ENCODE measurements at places on chromosomes 1 and 21.

DNA sequence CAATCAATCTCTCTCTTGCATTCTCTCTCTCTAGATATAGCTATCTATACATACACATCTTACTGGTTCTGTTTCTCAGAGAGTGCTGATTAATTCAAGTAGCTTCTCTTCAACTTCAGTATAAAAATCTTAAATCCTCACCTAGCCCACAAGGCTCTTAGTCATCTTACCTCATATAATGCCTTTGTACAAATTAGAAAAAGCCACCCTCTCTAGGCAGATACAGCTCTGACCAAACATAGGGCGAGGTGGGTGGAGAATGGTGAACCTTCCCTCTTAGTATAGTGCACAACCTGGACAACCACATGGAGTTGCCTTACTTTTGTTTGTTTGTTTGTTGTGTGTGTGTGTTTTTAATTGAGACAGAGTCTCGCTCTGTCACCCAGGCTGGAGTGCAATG is 5.1 kb upstream of the INAVA start:
- no peak for DNase-seq

DNA sequence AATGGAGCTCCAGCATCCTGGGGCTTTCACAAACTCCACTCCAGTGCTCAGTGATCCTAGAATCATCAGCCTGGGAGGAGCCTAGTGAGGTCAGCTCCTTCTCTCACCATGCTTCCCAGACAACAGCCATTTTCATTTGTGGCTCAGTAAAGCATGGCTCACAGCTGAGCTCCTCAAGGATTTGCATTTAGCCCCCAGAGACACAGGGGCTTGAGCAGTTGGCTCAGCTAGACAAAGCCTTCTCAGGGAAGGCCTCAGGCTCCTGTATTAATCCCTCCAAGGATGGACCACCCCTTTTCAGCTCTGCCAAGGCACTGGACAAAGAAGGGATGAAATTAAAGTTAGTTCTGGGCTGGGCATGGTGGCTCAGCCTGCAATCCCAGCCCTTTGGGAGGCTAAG is 39.5 kb downstream of the ERI3 start:
- no peak for DNase-seq

- DNase-seq, result no peak
Measured at GRCh38 chr1:38440402-38440801, 393.8 kb upstream of the POU3F1 start.

DNA sequence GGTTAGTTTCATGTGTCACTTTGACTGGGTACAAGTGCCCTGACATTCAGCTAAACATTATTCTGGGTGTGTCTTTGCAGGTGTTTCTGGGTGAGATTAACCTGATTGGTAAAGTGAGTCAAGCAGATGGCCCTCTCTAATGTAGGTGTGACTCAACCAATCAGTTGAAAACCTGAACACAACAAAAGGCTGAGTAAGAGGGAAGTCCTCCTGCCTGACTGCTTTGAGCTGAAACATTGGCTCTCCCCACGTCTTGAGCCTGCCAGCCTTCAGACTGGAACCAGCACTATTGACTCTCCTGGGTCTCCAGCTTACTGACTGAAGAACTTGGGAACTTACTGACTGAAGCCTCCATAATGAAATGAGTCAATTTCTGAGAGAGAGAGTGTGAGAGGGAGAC is 70.0 kb upstream of the C21orf91 start:
- DNase-seq, result no peak

GRCh38 chr1:19639999-19640362 is 4.1 kb upstream of the NBL1 start:
- no peak for DNase-seq

GRCh38 chr1:22217811-22218460 is 75.0 kb upstream of the WNT4 start:
- DNase-seq, result no peak

DNA sequence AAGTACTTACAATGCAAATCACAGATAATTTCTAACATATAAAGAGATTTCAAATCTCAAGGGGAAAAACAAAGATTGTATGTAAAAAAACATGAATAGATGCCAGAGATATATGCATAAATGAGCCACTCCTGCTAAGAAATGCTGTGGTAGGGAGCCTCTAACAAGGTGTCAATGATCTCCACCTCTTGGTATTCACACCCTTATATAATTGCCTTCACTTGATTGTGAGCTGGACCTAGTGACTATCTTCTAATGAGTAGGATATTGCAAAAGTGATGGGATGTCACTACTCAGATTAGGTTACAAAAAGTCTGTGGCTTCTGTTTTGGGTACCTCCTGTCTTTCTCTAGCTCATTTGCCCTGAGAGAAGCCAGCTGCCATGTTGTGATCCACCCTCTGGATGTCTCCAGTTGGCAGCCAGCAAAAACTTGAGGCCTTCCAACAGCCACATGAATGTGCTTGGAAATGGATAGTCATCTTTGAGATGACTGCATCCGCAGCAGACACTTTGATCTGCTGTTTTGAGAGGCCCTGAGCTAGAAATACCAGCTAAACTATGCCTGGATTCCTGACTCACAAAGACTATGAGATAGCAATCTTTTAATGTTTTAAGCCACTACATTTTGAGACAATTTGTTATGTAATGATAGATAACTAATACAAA is 196.1 kb upstream of the FGGY start:
- DNase-seq, result no peak

- DNase-seq, result no peak
Measured at GRCh38 chr1:95640746-95641145, 406.7 kb downstream of the RWDD3 start.

DNA sequence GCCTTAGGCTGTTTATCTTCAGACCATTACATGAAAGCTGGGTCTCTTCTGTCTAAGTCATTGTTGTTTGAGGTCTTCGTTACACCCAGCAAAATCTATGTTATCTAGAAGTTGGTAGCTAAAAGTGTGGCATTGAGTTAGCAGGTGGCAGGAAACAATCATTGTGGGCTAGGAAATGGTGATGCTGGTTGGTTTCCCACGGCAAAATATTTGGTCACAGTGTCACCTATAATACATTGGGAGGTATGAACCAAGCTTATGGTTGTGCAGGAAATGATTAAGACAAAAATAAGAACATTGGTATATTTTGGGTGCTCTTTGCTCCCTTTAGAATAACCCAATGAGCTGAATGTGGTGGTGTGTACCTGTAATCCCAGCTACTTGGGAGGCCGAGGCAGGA is 169.7 kb downstream of the TRIM33 start:
- peak; percentile 65 for DNase-seq

- no peak for DNase-seq
Measured at GRCh38 chr1:209250861-209251636, 332.5 kb upstream of the CAMK1G start.

- DNase-seq, result no peak
Measured at GRCh38 chr1:43620956-43621355, 29.0 kb upstream of the KDM4A start.

- DNase-seq, result no peak
Measured at GRCh38 chr21:14736162-14736561, 190.0 kb upstream of the SAMSN1 start.

DNA sequence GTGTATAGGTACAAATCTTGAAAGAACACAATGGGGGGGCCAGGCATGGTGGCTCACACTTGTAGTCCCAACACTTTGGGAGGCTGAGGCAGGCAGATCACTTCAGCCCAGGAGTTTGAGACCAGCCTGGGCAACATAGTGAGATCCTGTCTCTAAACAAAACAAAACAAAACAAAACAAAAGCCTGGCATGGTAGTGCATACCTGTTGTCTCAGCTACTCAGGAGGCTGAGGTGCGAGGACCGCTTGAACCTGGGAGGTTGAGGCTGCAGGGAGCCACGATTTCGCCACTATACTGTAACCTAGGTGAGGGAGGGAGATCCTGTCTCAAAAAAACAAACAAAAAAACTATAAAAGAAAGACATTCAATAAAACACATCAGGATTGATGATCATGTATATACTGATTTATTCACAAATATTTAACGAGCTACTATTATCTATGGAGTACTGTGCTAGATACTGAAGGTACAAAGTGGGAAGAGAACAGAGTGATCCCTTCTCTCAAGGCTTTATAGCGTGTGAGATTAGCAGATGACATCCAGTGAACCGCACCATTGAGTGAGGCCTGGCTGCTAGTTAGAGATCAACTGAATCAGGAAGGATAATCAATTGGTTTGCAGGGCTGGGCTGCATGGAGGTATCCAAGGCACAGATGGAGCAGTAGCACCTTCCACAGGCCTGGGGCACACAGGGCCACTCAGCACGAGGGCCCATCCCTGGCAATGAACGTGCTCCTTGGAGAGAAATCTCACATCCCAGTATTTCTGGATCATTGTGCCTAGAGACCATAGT is 26.4 kb downstream of the ELF3 start:
- no peak for DNase-seq

DNA sequence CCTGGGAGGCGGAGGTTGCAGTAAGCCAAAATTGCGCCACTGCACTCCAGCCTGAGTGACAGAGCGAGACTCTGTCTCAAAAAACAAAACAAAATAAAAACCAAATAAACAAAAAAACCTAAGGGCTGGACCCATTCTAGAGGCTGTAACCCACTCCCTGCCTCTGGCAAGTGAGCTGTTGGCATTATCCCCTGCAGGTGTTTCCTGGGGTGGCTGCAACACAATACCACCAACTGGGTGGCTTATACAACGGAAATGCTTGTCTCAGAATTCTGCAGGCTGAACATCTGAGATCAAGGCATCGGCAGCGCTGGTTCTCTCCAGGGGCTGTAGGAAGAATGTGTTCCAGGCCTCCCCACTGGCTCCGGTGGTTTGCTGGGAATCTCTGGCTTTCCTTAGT is 15.2 kb downstream of the LRRC38 start:
- no peak for DNase-seq

DNA sequence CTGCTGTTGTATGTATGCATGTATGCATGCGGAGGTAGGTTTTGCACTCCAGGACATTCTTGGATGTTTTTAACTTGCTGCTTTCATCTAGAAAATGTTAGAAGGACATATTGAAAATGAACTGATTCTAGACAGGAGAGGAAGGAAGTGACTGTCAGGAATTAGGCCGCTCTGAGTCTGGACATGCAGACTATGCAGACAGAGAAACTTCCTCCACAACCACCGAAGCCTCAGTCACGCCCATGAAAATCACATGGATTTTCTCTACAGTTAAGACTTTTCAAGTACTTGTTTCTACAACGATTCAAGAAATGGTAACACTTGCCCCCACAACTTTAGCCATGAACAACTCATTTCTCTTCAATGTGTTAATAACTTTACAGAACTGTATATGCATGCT is 211.1 kb downstream of the SMYD3 start:
- no peak for DNase-seq

DNA sequence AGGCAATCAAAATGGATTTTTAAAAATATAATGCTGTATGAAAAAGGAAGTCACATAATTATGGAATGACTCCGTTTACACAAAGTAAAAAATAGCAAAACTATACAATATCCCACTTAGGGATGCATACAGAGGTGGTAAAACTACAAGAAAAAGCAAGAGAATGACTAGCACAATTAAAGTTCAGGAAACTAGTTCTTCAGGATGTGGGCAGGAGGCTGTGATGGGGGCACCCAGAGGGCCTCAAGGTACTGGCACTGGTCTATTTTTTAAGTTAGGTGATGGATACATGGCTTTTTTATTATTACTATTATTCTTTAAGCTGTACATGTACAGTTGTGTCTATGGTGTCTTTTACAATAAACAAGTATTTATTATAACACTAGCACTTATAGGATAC is 1.4 kb upstream of the ZC3H12A start:
- no peak for DNase-seq

DNA sequence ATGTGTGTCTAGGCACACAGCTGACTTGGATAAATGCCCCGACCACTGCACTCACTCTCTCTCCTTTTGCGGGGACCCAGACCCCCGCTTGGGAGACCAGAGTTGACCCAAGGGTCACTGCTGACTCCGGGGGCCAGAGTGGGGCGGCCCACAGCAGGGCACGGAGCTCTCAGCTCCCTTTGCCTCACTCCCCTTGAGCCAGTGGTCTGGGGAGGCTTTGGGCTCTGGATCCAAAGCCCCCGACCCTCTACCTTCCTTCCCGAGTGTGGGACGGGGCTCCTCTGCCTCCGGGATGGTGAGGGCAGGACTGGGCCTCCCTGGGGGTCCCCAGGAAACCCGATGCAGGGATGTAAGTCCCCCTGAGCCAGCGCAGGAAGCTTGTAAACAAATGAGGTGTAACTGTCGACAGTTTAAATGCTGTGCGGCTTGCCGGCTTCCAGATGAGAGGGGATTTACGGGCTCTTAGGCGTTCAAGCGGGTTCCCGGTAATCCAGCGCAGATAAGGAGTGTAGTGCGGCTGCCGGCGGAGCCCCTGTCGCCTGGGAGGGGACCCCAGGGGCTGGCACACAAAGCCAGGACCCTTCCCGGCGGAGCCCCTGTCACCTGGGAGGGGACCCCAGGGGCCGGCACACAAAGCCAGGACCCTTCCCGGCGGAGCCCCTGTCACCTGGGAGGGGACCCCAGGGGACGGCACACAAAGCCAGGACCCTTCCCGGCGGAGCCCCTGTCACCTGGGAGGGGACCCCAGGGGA is 7.4 kb downstream of the ACTRT2 start:
- no peak for DNase-seq

DNA sequence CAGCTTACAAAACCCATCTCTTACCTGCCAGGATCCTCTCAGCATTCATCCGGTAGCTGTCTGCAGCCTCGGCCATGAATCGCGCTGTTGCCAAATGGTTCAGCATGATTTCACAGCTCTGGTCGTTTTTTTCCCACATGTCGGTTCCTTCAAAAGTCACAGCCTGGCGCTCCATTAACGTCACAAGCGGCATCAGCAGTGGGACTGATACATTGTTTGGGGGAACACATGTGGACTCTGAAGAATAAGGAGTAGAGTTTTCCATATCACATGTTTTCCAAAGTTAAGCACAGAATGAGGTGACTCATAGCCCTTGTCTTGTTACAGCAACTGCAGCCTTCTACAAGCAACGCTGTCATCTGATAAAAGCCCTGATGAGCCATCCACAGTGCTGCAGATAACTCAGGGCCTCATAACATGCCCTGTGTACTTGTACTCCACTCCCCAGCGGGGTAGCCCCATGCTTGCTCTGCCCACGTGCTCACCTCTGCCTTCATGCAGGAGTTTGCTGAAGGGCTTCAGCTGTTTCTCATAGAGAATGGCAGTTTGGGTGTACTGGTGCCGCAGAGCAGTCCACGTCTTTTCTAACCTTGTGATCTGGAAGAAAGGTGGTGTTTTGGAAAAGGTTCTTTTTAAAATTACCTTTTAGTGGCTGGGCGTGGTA is 114.2 kb downstream of the BCAR3 start:
- no peak for DNase-seq

- no peak for DNase-seq
Measured at GRCh38 chr1:234967121-234967520, 161.5 kb downstream of the TOMM20 start.

- DNase-seq, result peak; percentile 86
Measured at GRCh38 chr21:44012474-44013379, 618 bp downstream of the TRAPPC10 start.

- no peak for DNase-seq
Measured at GRCh38 chr1:168135921-168136708, 615 bp downstream of the GPR161 start.

All from CD4-positive, alpha-beta T cell treated with Interleukin-10 for 1 hour (primary cell).